ENCODE measurements at places on chromosomes 1 and 21.

GRCh38 chr1:212021563-212021962 lies 13.8 kb downstream of the INTS7 start:
- DNase-seq: no peak

GRCh38 chr1:72397786-72398185 lies 115.4 kb upstream of the NEGR1 start:
- no peak for DNase-seq

- no peak for DNase-seq
Measured at GRCh38 chr1:17347769-17348592, 24.0 kb upstream of the PADI6 start.

GRCh38 chr1:47396671-47397196 lies 19.4 kb upstream of the FOXE3 start:
- no peak for DNase-seq

DNA sequence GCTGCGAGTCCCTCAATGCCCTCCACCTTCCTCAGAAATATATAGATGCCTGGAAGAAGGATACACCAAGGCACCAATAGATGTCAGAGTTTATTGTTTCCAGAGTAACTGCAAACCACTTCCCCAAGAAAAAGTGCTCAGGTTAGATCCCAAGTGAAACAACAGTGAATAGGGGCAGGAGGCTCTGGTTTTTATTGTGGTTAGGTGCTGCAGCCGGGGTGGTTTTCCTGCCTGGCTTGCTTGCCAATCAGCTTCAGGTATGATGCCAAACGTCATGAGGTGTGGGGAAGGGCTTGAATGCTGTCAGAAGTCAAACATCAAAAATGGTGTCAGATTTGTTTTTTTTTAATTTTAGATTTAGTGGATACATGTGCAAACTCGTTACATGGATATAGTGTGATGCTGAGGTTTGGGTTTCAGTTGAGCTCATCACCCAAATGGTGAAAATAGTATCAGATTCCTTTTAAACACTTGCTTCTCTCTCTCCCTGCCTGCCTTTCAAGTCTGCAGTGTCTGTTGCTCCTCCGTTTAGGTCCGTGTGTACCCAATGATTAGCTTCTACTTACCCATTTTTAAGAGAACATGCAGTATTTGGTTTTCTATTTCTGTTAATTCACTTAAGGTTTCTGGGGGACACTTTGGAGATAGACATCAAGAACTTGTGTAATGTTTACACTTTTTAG lies 1317.0 kb downstream of the MRPL39 start:
- peak; percentile 58 for DNase-seq

All from stimulated activated naive CD8-positive, alpha-beta T cell treated with anti-CD3 and anti-CD28 coated beads, Interleukin-15, amount 100 ng/mL, for 72 hours (primary cell).